Tongue (tissue), 3 donors: ENCODE measurements at places on chromosomes 6 and 20. TPM values are rescaled to one million over a fixed set of nuclear protein-coding genes. Genes with fewer than 3 reads are reported as not detected.

GRCh38 chr20:37911261-37911660 lies 8.3 kb downstream of the VSTM2L start:
- DNase-seq: no peak

GRCh38 chr20:8267009-8267408 lies 134.9 kb downstream of the PLCB1 start:
- DNase-seq: no peak

DNA sequence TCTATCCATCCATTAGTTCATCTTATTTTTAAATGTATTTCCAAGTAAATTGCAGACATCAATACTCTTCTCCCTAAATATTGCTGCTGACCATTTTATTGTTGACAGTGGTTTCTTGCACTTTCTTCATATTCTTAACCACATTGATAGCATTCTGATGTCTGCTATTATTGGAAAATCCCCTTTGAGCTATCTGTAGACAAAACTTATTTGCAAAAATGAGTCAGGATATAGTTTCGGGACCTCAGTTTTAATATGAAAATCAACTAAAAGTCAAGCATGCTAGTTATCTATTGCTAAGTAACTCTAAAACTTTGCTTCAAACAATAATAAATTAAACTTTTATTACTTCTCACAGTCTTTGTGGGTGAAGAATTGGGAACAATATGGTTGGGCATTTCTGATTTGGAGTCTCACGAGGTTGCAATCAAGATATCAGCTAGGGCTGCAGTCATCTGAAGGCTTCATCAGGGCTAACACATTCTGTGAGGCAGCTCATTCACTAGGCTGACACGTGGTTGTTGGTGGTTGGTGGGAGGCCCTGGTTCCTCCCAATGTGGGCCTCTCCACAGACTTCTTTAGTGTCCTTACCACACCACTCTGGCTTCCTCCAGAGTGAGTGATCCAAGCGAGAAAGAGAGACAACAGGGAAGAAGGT lies 32.7 kb downstream of the CD109 start:
- no peak for DNase-seq

DNA sequence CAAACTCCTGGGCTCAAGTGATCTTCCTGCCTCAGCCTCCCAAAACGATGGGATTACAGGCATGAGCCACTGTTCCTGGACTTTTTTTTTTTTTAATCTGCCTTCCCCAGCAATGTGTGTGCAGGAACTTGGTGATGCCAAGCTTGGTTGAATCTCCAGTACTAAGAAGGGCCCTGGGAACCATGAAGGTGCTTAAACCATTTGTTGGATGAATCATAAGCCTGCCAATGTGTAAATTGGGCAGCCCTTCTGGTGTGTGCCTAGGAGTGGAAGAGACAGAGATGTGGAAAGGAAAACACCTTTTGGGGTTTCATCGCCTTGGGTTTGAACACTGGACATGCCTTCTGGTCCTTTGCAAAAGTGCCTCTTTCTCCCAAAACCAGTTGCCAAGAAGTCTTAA lies 7.1 kb upstream of the SPO11 start:
- no peak for DNase-seq

DNA sequence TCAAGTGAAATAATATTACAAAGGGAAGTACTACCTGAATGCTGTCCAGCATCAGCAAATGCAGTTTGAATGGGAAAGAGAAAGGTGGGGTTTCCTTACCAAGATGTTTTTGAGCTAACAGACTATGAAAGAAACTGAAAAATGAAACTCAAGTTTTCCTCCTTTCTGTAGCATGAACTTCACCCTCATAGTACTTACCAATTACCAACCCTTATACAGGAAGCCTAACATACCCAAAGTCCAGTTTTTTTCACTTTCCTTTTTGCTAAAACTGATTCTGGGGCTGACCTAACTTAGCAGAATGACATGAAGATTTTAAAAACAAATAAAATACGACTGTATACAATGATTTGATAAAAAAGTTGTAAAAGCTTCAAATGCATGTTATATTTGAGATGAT lies 5.2 kb downstream of the ZNFX1 start:
- DNase-seq: no peak

DNA sequence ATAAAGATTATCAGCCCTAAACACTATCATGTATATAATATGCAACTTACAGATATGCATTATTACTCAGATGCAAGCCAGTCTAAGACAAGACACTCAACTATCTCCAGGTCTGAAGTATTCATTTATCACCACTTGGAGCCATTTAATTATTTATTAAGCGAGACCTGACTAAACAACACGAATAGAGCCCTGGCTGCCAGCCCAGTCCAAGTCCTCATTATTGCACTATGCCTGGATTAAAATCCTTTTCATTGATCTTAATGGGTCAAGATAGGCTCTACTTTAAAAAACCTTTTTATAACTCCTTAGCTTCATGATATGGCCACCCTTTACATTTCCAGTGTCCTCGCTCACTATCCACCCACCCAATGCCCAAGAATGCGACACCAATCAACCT lies 183.1 kb upstream of the MARCKS start:
- no peak for DNase-seq

DNA sequence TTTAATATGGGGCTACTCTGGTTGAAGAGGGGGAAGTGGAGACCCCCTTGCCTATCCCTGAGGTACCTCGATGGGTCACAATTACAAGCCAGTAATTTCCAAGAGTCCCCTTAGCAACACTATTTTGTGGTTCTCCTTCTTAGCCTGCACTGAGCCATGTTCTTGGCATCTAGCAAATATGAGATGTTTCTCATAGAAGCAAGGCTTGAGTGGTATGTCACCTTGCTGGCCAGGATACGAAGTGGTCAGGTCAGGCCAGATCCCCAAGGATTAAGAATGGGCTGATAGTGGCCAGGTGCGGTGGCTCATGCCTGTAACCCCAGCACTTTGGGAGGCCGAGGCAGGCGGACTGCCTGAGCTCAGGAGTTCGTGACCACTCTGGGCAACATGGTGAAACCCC lies 2.1 kb upstream of the GHRH start:
- DNase-seq: no peak

GRCh38 chr6:32329141-32329540 lies 42.6 kb downstream of the TSBP1 start:
- no peak for DNase-seq

- no peak for DNase-seq
These were observed 23.9 kb downstream of the PPP1R16B start for GRCh38 chr20:38829296-38829875.

GRCh38 chr6:41371461-41371991 lies 36.1 kb downstream of the NCR2 start:
- DNase-seq: peak; percentile 62

DNA sequence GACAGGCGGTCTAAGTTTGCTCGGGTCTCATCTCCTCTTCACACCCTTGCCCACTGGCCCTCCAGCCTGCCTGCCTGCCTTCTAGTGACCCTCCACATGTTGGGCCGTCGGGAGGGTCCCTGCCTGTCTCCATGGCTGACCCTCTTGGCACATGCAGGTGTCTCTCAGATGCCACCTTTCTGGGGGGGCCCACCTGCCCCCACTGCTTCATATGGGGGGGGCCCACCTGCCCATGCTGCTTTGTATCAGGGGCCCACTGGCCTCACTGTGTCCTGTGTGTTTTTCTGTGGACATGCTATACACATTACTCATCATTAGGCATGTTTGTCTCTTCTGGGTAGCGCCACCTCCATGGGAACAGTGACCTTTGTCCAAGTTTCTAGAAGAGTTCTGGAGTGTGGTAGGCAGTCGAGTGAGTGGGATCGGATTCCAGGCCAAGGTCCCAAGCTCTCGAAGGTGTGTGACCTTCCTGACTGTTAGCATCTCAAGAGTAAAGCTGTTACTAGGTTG lies 40.4 kb upstream of the KIF25 start:
- no peak for DNase-seq

- DNase-seq: no peak
These were observed 33.1 kb downstream of the E2F3 start for GRCh38 chr6:20434766-20435165.

- no peak for DNase-seq
These were observed 93.3 kb downstream of the CAP2 start for GRCh38 chr6:17486680-17487079.

GRCh38 chr6:31723245-31723979 lies at the start of gene MPIG6B:
TSS of gene MPIG6B (plus strand) at chr6:31723373. CDS start at chr6:31723384, 11 bp downstream.
- no peak for DNase-seq

GRCh38 chr6:108222504-108222903 lies 38.3 kb downstream of the SNX3 start:
- no peak for DNase-seq

DNA sequence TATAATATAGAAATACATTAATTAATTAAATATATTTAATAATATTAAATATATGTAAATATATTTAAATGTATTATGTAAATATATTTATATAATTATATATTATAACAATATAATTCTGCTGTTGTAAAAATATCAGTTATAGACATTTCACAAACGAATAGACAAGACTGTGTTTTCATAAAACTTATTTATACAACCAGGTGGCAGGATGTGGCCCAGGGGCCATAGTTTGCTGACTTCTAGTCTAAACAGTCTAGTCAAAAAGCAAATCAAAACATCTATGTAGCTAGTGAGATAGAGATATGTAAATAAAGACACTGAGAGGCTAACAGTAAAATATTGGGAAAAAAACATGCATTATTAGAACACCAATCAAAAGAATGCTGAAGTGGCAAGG lies 136.4 kb downstream of the TBXT start:
- DNase-seq: no peak

GRCh38 chr6:77561768-77562314 lies 91.0 kb upstream of the MEI4 start:
- DNase-seq: peak; percentile 34

- no peak for DNase-seq
These were observed 103.5 kb downstream of the BFSP1 start for GRCh38 chr20:17427638-17428037.

DNA sequence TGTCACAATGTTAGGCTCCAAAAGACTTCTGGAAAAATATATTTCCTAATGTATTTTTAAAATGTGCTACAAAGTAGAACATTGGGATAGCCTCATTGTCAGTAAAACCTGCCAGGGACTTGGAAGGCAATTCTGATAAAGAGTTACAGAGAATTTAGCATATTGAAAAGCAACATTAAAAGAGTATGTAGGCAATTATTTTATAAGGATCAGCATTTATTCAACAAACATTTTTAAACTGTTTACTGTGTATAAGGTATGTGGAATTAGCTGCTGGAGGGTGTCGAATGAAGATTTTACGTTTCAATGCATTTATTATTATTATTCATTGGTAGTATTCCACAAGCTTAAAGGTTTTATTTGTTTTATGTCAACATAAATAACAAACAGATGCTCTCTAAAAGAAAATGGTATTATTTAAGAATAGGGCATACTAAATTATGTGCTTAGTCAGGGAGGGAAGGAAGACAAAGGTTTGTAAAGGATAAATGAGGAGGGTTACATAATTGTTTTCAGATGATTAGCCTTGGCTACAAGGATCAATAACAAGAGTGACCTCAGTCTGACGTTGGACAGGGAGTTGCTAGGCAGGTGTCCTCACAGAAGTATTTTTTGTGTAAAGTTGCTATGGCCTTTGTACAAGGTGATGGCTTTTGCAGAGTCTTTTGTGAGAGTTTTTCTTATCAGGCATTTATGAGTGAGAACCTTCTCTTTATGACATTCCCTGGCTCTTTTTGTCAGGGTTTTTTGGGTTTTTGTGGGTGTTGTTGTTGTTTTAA lies 313.4 kb upstream of the PLCB4 start:
- no peak for DNase-seq

- DNase-seq: no peak
These were observed 12.7 kb upstream of the ARFGEF2 start for GRCh38 chr20:48908656-48909319.

GRCh38 chr6:133645966-133646740 lies 242.8 kb upstream of the TCF21 start:
- DNase-seq: peak; percentile 39

DNA sequence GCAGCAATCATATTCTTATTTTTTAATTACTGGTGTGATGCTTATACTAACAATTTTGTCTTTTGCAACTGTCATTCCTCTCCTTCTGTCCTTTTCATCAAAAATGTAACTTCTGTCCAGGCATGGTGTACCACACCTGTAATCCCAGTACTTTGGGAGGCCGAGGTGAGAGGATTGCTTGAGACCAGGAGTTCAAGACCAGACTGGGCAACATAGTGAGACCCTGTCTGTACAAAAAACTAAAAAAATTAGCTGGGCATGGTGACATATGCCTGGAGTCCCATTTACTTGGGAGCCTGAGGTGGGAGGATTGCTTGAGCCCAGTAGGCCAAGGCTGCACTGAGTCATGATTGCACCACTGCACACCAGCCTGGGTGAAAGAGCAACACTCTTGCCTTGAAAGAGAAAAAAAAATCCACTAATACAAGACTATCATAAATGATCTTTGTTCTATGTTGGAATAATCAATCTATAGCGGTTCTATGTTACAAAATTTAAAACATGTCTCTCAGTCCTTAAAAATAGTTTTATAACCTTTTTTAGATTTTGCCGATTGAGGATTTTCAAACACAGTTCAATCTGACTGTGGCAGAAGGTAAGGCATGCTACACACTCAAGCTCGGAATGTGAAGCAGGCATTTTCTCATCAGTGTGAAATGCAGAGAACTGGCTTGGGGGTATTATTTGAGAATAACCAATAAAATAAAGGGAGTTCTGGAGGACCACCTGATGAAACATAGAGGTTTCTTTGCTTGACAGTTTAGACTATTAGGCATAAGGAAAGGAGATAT lies 70.4 kb downstream of the ENPP1 start:
- no peak for DNase-seq

DNA sequence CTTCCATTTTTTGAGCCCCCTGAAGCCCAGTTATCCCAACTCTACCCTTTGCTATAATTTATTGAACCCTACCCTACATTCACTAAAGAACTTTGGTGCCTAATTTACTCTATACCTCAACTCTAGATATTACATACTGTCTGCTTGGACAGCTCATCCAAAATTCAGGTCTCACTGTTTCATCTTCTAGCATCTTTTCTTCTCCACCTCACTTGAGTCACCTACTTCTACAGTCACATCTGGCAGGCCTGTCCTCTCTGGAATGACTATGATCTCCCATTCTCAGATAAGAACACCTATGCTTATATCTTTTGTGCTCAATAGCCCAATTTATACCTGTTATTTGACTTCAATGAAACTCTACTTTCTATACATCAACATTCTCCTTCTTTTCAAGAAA lies 58.0 kb downstream of the SHPRH start:
- no peak for DNase-seq

DNA sequence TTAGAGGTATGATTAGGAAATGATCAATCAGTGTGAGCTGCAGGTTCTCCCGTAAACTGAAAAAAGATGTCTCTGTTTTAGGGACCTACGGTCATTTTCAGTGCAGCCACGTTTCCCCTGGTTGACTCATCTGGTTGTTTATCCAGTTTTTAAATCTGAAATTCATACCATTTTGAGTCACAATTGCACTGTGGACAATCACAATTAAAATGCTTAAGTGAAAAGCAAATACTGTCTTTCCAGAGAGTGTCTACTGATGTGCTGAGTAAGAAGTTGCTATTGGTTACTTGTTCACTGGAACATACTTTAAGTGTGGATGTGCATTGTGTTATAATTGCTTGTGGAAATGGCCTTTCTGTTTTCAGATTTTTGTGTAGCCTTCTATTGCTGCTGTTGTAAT lies 305.1 kb upstream of the SASH1 start:
- DNase-seq: no peak

The CTCFL gene
- not detected for total RNA-seq

The SLC26A8 gene
- not detected for total RNA-seq

The DDAH2 gene
- 114 TPM for total RNA-seq

The BANF2 gene
- total RNA-seq: not detected

The TUBB2B gene
- 87.5 TPM for total RNA-seq

The MAP1LC3A gene
- 23.8 TPM for total RNA-seq

The GMPR gene
- 50.2 TPM for total RNA-seq

The CRISP3 gene
- 100 TPM for total RNA-seq

The PKIB gene
- 7.1 TPM for total RNA-seq

The HCK gene
- 3.7 TPM for total RNA-seq

The DNMT3B gene
- 2.9 TPM for total RNA-seq

The PROKR2 gene
- not detected for total RNA-seq

The PNLDC1 gene
- 0.82 TPM for total RNA-seq

The MCHR2 gene
- not detected for total RNA-seq
